Stimulated activated CD8-positive, alpha-beta memory T cell treated with anti-CD3 and anti-CD28 coated beads, Interleukin-2, amount 100 ng/mL, for 1 hour (primary cell): ENCODE measurements at places on chromosomes 6 and 20.

GRCh38 chr6:73088138-73088813, 137.0 kb downstream of the KHDC1L start:
- DNase-seq: no peak

- DNase-seq: no peak
Measured at GRCh38 chr6:41049521-41049920, 3.5 kb upstream of the APOBEC2 start.

DNA sequence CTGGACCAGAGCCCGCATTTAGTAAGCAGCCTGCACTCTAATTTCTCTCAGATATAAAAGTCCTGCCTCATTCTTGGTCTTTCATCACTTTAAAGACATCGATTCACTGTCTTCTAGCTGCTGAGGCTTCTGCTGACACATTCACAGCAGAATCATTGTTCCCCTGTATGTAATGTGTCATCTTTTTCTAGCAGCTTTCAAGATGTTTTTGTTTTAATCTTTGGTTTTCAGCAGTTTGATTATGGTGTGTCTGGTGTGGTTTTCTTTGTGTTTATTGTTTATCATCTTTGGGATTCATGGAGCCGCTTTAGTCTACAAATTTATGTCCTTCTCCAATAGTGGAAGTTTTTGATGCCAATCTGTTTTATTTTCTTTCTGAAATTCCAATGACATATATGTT, 157.3 kb upstream of the STMND1 start:
- DNase-seq: no peak

DNA sequence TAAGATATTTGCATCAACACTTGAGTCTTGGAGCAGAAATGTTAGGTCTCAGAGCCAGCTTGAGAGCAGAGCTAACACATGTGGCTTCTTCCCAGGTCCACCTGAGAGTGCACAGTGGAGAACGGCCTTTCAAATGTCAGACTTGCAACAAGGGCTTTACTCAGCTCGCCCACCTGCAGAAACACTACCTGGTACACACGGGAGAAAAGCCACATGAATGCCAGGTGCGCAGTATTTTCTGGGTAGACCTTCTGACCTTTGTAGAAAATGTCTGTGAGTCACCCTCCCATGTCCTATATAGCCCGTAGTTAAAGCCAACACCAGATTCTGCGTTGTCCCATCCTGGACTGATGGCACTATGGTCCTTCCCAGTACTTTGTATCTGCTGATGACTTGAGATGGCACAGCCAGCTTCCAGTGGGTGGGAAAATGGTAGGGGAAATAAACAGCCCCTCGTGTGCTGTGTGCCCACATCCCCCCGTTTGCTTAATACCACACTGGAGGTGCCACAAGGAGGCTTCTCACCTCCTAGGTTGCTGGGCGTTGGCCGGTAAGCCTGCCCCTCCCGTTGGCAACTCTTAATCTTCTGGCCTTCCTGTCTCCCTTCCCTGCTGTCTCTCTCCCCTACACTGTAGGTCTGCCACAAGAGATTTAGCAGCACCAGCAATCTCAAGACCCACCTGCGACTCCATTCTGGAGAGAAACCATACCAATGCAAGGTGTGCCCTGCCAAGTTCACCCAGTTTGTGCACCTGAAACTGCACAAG, 20.3 kb downstream of the PRDM1 start:
- DNase-seq: no peak

GRCh38 chr6:132733283-132733682, 19.4 kb upstream of the VNN1 start:
- DNase-seq: no peak

GRCh38 chr6:13538084-13538483, 36.3 kb upstream of the SIRT5 start:
- DNase-seq: no peak

DNA sequence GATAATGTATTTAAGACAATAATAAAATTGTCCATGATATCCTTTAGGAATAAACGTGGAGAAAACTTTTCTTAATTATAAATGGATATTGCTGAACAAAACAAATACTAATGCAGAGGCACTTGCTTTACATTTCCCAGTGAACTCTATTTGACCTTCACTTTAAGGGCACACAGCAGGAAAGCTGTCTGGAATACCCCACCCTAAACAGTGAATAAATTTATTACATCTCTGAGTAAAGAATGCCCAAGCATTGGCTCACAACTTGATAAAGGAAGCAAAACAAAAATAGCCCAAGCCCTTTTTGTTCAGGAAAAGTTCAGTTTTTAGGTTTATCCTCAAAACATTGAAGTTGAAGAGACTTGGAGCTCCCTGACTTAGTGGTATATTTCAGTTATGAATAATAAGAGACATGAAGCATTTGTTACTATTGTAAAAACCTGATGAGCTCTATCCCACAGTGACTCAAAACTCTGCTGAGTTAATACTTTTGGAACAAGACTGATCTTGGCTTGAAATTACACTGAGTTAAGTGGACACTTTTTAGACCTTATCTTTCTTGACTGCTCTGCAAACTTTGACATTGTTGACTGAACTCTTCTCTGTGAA, 353.9 kb downstream of the BCKDHB start:
- DNase-seq: no peak

DNA sequence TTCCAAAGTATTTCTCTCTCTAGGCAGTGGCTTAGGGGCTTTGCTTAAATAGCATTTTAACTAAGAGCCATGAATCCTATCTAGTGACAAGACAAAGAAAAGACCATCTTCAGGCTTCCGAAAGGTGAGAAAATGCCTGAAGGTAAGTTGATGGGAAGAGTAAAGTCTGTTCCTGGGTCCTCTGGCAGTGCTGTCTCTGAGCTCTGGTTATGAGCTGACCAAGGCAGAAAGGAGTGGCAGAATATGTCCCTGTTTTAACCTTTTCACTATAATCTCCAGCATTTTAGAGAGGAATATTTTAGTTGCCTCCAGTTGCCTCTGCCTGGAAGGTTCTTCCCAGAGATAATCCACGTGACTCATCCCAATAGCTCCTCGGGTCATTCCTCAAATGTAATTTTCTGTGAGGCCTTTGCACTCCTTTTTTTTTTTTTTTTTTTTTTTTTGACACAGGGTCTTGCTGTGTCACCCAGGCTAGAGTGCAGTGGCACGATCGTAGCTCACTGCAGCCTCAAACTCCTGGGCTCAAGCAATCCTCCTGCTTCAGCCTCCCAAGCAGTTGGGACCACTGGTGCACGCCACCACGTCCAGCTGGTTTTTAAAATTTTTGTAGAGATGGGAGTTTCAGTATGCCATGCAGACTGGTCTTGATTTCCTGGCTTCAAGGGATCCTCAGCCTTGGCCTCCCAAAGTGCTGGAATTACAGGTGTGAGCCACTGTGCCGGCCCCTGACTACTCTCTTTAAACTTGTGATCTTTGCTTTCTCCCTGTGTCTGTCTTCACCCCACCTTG, 3.7 kb upstream of the ARMH2 start:
- DNase-seq: no peak
